ENCODE measurements at places on chromosomes 11 and 22. TPM values are rescaled to one million over a fixed set of nuclear protein-coding genes. Genes with fewer than 3 reads are reported as not detected.
A peak's percentile ranks its signal among the peaks of the same experiment; 100 is the strongest.

DNA sequence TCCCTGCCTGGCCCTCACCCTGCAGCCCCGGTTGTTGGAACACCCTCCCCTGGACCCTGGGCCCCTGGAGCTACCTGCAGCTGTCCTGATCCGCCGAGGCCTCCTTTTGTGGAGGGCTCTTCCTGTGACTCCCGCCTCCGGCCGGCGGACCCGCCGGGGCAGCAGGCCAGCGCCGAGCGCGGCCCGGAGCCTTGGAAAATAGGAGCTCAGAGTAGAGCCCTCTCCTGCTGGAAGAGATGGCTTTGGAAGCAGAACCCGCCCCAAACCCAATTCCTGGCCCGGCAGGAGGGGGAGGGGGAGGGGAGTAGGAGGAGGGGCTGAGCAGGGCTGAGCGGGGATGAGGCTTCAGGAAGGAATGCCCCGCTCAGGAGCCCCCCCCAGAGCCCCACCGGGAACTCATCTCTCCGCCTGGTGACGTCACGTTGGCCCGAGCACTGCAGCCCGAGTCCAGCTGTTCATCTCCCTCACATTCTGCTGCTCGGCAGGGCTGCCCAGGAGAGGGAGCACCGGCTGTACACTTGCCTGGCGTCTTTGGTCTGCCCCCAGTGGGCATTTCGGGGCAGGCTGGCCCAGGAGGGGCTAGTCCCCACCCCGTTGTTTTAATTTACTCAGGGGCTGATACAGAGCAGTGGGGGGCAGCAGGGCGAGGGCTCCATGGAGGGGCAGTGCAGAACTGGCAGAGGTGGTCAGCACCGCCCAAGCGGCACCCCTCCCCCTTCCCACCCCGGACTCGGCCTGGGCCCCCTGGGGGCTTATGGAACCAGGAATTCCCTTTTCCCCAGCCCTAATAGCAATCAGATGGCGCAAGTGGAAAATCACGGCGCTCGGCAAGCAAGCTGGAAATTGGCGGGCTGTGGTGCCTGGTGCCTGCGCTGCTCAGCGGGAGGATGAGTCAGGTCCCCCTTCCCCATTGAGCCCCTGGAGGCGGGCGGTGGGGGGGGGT is at the start of gene MRGPRF:
TSS of gene MRGPRF (minus strand) at position 238 of the 943 bp plus-strand sequence. CDS start 3,345 bp downstream, outside the sequence.
- DNase-seq: no peak

DNA sequence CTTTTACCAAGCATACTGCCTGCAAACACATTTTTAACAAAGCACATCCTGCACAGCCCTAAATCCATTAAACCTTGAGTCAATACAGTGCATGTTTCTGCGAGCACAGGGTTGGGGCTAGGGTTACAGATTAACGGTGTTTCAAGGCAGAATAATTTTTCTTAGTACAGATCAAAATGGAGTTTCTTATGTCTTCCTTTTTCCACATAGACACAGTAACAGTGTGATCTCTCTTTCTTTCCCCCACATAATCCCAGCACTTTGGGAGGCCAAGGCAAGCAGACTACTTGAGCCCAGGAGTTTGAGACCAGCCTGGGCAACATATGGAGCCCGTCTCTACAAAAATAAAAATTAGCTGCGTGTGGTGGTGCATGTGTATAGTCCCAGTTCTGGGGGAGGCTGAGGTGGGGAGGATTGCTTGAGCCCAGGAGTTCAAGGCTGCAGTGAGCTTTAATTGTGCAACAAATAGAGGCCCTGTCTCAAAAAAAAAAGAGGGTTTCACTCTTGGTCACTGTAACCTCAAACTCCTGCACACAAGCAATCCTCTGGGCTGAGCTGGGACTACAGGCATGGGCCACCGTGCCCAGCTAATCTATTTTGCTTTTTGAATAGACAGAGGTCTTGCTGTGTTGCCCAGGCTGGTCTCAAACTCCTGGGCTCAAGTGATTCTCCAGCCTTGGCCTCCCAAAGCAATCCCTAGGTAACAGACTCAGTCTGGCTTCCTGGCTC is 19.7 kb upstream of the SLC3A2 start:
- no peak for DNase-seq

GRCh38 chr22:27603800-27604144 is 197.8 kb downstream of the MN1 start:
- DNase-seq: no peak

Gene KRTAP5-8
- 1.3 TPM for polyA plus RNA-seq

Gene MAP6
- polyA plus RNA-seq: 8.6 TPM

Gene PTGDR2
- polyA plus RNA-seq: 0.17 TPM

DNA sequence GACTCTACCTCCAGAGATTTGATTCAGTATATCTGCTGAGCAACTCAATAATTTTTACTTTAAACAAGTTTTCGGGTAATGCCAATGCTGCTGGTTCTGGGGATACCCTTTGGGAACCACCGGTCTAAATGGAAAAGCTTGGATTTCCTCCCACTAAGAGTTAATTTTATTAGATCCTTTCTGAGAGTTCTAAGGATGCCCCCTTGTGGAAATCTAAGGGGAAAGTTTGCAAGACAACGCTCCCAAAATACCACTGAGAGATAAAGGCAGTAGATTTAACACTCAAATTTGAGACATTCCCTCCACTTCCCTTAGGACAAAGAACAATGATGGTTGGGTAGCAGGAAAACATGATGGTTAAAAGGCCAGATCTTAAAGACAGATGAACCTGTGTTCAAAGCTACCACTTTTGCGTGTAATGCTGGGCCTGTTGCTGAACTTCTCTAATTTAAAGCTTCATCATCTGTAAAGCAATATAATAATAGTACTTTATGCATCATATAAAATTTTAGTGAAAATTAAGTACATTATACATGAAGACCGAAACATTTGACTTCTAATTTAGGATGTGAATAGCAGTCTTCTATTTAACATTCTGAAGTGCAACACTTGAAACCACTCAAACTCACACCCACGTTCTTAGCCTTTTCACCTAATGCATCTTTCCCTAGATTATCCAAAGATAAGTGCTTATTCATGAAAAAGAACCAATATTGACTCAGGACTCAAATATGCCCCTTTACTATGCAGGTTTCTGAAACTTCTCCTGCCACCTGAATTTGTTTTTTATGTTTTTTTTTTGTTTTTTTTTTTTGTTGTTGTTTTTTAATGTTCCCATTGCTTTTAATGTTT is 110.1 kb upstream of the LUZP2 start:
- peak; percentile 19 for DNase-seq

All from left kidney (tissue), 8 donors.